Myometrial cell (primary cell): ENCODE measurements at places on chromosomes 11 and 22. TPM values are rescaled to one million over a fixed set of nuclear protein-coding genes. Genes with fewer than 3 reads are reported as not detected.

The NCAM1 gene
- total RNA-seq = 2.9 and 6.9 TPM in 2 replicates

The DUSP8 gene
- 0.58 and 4.4 TPM in 2 replicates for total RNA-seq

The UPK3A gene
- not detected in 2 replicates for total RNA-seq

The OR5AS1 gene
- total RNA-seq = not detected in 2 replicates

The CECR2 gene
- under 0.01 and 0.58 TPM in 2 replicates for total RNA-seq

The MLC1 gene
- total RNA-seq = 0.29 TPM in 1 of 2 replicates, not detected in the other

The GLYATL2 gene
- 0.18 TPM in 1 of 2 replicates, not detected in the other for total RNA-seq

The HBG1 gene
- total RNA-seq = not detected in 2 replicates

The MDK gene
- 183 and 191 TPM in 2 replicates for total RNA-seq

The TSGA10IP gene
- not detected in 2 replicates for total RNA-seq

The KCTD17 gene
- total RNA-seq = 47.0 and 58.8 TPM in 2 replicates

The TEX54 gene
- total RNA-seq = not detected in 2 replicates

The SLC5A4 gene
- total RNA-seq = not detected in 2 replicates

The RASSF10 gene
- not detected in 2 replicates for total RNA-seq

The APOL5 gene
- not detected in 2 replicates for total RNA-seq

The RIMBP3C gene
- 0.18 TPM in 1 of 2 replicates, not detected in the other for total RNA-seq

The CXCR5 gene
- not detected in 2 replicates for total RNA-seq

The DNAJB7 gene
- not detected in 2 replicates for total RNA-seq

The APOL1 gene
- 13.5 and 22.2 TPM in 2 replicates for total RNA-seq

The MMP11 gene
- 7.4 and 11.2 TPM in 2 replicates for total RNA-seq

The MS4A6A gene
- not detected in 2 replicates for total RNA-seq

The PHETA2 gene
- 27.5 and 29.4 TPM in 2 replicates for total RNA-seq

The TYMP gene
- total RNA-seq = 29.1 and 40.1 TPM in 2 replicates

The KCTD14 gene
- total RNA-seq = 2.6 and 4.1 TPM in 2 replicates

The ELP4 gene
- 22.0 and 22.8 TPM in 2 replicates for total RNA-seq

The TMEM126A gene
- total RNA-seq = 45.0 and 54.2 TPM in 2 replicates

The MS4A6E gene
- not detected in 2 replicates for total RNA-seq

The LRRC32 gene
- total RNA-seq = 1.6 and 6.9 TPM in 2 replicates

The AP5B1 gene
- 6.2 and 8.9 TPM in 2 replicates for total RNA-seq

The GALNT18 gene
- 0.86 and 1.1 TPM in 2 replicates for total RNA-seq

The MPST gene
- total RNA-seq = 111 and 124 TPM in 2 replicates

The POU2AF1 gene
- total RNA-seq = not detected in 2 replicates

The ASCL2 gene
- total RNA-seq = not detected in 2 replicates

The ZPR1 gene
- total RNA-seq = 52.3 and 57.9 TPM in 2 replicates

The IGLL5 gene
- not detected in 2 replicates for total RNA-seq
